ENCODE measurements at places on chromosomes 5 and 9.

DNA sequence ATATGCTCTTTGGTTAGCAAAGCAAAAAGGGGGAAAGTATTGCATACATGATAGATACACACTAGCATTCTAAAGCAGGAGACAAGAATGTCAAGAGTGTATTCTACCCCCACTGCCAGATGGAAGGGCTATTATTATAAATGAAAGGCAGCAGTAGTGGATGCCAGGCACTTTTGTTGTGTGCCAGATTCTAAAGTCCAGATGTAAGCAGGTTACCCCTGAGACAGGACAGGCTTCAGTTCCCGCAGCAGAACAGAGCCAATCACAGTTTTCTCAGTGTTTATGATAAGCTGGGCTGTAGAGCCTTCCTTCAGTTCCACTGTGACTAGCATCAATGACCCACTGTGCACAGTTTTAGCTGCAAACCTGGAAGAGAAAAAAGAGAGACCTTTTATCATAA lies 226.6 kb upstream of the TBCA start:
- no peak for DNase-seq

DNA sequence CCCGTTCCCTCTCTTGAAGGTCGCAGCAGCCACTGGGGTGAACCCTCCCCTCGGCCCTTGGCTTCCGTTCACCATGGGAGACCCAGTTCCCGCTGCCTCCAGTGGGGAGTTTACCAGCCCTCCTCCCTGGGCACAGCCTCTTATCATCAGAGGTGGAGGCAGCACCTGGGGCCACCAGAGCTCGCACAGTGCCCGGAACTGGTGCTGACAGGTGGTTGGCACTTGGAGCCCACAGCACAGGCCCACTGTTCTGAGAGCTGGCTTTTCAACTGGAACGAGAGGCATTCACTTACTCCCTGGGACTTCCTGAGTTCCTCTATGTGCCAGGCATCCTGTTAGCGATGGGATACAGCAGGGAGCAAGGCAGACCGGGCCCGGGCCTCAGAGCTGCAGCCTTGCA lies 106.8 kb upstream of the FCN2 start:
- DNase-seq, result no peak

GRCh38 chr5:6159832-6160430 lies 218.4 kb downstream of the MED10 start:
- no peak for DNase-seq

DNA sequence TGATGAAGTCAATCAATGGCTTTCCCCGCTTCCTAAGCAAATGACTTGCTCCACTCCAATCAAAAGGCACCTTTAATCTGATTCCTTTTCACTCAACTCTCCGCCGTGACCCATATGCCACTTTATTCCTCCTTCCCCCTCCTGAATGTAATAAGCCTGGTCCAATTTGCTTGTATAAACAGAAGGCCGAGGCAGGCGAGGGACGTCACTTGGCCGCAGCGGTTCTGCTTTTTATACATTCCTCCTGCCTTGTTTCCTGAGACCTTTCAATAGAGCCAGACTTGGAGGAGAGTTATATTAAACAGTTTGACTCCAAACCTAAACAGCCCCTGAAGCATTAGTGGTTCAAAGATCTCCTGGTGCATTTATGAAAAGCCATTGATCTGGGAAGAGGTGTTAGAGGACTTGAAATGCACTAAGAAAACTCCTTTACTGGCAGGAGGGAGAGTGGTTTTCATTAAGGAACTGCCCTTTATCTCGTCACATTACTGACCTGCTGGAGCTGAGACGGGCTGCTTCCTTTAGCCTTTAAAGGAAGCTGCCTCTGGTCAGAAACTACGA lies 273.4 kb downstream of the SLIT3 start:
- DNase-seq, result peak; percentile 65

DNA sequence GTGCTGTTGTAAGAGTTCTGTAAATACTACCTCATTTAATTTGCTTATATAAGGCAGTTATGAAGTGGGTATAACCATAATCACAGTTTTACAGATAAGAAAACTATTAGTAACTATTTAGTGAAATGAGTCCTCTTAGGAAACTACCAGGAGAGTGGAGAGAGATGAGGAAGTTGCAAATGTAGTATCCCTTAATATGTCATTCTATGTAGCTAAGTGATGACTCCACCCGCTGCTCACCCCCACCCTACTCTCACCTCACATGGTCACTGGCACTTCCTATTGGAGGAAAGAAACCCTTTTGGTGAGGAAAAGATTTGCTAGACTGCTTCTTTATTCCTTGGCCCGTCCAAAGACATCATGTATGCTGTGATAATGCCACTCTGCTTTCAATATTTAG lies 241.8 kb upstream of the SLC24A2 start:
- no peak for DNase-seq

Data from SK-N-DZ (cell line).